ENCODE measurements at places on chromosomes 3 and 15.

DNA sequence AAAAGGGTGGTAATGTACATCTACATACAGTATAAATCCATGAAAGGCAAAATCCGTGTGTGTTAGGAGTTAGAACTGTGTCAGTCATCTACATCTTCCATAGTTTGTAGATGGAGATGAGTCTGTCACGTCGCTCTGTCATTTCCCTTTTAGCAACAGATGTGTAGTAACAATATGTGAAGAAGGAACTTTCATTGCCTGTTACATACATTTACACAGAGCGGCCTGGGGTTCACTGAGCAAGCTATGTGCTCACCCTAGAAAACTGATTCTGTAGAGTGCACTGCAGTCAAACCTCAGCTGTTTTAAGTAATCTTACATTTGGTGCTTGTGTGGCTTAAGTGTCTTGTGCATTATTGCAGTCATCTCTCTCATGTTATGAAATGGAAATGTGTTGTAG is 41.6 kb upstream of the AP3B2 start:
- DNase-seq = no peak

- no peak for DNase-seq
Measured at GRCh38 chr3:168260859-168261258, 165.1 kb upstream of the GOLIM4 start.

DNA sequence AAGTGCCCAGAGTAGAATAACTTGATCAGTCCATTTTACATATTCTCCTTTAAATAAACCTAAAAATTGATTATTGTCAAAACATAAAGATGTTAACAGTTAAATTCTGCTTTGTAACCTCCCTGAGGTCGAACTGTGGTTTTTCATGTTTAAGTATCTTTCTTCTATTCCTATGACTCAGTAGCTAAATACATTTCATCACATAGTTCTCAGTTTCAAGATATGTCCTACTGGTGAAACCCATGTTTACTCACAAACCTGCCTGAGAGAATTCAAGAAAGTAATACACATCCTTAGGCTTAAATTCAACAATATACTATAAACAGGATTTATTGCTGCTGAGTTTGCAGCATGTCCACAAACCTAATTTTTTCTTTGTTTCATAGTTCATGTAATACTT is 692.9 kb downstream of the ZPLD1 start:
- DNase-seq = no peak

GRCh38 chr3:69944931-69945493 is 54.5 kb upstream of the SAMMSON start:
- no peak for DNase-seq

- DNase-seq = no peak
Measured at GRCh38 chr15:41494190-41494921, 682 bp downstream of the ITPKA start.

GRCh38 chr3:38575279-38575843 is 74.1 kb downstream of the SCN5A start:
- DNase-seq = no peak

- no peak for DNase-seq
Measured at GRCh38 chr3:12158387-12159226, at the start of gene TIMP4. TSS of gene TIMP4 (minus strand) at chr3:12158912. CDS start at chr3:12158840, 72 bp downstream.
